NCI-H1105 (cell line): ENCODE measurements at places on chromosomes 5 and 9.

- DNase-seq: no peak
Measured at GRCh38 chr5:54823006-54823405, 162.4 kb downstream of the ESM1 start.

DNA sequence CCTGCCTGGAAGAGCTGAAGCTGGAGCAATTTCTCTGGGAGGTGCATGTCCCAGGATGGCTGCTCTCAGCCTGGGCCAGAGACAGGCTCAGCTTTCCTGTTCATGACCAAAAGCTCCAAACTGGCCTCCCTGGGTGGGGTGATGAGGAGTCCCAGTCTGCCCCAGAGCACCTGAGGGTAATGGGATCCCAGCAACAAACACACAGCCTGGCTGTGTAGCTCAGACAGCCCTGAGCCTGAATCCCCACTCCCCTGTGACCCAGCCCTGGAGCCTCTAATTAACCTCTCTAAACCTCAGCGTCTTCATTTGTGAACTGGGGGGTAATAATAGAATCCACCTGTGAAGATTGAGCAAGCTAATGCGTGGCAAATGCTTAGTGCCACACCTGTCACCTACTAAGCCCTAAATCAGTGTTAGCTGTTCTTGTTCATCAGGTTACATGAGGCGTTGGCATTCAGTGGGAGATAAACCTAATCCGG, 67.5 kb downstream of the HSPA4 start:
- no peak for DNase-seq

DNA sequence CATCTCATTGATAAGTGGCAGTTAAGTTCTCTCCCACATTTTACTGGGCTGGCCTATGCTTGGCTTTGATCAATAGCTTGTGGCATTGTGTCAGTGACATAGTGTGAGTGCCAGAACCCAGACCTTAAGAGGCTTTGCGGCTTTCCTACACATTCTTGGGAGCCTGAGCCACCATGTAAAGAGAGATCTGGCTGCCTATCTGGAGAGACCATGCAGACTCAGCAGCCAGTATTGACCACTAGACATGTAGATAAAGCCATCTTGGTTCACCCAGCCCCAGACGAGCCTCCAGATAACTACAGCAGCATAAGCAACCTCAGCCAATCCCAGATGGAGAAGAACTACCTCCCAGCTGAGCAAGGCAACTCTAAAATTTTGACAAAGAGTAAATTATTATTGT, 28.6 kb downstream of the C9orf153 start:
- no peak for DNase-seq

GRCh38 chr5:156922207-156922792, 40.7 kb downstream of the TIMD4 start:
- DNase-seq: no peak

GRCh38 chr9:81079055-81079454, 610.3 kb downstream of the TLE1 start:
- no peak for DNase-seq

- DNase-seq: no peak
Measured at GRCh38 chr5:76074487-76075065, 8.6 kb upstream of the SV2C start.

DNA sequence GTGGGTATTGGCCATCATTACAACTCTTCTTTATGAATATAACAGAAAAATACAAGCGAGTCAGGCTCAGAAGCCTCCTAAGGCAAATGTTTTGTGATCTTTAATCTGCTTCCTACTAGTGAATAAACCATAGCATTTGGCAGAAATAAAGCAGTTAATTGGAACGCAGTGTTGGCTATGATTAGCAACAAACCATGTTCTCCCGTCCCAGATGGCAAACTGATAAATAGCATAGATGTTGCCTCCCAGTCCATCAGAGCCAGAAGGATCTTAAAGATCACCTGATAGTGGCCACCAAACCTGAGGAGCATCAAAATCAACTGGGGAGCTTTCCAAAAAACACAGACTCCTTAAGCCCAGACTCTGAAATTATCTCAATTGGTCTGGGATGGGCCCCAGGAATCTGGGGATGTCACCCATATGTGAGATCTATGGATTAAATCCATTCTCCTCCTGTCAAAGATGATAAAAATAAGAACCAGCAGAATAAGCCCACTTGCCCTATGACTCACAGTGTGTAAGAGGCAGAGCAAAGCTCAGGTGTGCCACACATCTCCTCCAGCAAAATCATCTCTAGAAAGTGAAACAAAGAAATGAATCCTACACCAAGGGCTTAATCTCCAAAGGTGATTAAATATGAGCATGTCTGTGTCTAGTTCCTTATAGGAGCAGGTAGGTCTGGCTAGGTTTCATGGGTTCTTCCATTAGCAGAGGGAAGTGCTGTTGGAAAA, 50.3 kb downstream of the APBA1 start:
- DNase-seq: no peak

DNA sequence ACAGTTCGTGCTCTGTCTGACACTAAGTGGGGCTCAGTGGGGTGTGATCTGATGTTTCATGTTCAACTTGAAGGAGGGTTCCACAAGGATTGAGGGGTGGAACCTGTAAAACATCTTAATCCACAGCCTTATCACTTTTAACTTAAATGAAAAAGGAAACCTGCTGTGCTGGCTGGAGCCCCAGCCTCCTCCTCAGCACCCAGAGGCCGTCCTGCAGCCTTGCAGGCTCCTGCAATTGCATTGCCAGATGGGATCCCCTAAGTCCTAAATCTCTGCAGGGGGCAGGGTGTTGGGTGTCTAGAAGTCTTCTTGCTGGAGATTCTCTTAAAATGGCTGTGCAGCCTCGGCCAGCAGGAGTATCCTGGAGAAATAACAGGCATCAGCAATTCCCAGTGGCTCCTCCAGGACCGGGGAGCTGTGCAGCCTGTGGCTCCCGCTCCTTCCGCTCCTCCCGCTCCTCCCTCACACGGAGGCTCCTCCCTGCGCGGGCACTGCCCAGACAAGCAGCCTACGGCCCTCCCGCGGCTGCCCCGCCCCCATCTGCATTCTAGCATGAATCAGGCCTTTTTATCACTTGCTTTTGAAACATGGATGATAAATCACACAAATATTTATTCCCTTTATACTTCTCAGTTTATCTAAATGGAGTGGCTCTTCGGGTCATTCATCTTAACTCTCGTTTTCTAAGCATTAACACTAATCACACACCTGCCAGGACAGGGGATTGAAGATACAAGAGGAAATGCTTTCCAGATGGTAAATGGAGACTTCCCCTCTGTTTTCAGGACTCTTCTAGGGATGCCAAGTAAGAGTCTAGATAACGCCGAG, 131.0 kb downstream of the ADAMTS16 start:
- peak; percentile 77 for DNase-seq

DNA sequence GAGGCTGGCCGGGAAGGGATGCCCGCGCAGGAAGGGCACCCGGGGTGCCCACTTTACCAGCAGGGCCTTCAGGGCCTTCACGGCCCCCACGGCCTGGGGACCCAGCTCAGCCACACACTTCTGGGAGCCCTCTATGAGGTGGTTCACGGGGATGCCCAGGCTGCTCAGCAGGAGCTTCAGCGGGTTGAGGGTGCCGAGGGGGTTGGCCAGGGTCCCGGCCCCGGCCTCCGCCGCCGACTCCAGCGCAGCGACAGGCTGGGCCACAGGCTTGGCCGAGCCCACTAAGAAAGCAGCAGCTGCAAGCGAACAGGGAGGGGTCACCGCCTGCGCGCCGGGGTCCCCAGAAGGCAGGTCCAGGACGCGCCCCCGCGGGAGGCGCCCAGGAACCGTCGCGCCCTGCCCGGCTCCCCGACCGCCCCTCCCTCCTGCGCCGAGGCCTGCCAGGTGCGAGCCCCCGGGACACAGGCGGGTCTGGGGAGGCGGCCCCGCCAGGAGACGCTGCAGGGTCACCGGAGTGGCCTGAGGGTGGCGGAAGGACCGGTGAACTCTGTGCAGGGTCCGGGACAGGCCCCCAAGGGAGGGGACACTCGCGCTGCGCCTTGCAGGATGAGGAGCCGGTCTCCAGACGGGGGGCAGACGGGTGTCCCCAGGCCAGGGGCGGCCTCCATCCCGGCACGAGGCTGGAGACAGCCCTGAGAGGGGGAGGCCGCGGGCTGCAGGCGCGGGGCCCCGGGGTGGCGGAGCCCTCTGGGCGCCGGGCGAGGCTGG, 572 bp downstream of the SCGB3A1 start:
- no peak for DNase-seq

- no peak for DNase-seq
Measured at GRCh38 chr5:78533356-78533755, 115.2 kb downstream of the LHFPL2 start.

- no peak for DNase-seq
Measured at GRCh38 chr5:76682387-76682786, 33.5 kb upstream of the F2R start.

DNA sequence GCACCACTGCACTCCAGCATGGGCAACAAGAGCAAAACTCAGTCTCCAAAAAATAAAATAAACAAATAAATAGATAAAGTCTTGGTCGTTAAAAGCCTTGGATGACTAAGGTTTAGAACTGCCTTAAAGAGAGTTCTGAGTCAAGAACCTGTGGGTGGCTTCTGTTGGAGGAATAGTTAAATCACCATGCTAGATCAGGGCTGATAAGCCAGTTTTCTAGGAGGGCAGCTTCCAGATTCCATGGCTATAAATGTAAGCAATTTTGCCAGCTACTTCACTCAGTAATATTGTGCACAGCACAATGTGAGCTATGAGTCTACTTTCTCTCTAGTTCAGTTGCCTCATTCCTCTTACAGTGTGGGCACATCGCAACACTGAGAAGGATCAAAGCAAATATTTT, 242.1 kb upstream of the NUDT12 start:
- no peak for DNase-seq

DNA sequence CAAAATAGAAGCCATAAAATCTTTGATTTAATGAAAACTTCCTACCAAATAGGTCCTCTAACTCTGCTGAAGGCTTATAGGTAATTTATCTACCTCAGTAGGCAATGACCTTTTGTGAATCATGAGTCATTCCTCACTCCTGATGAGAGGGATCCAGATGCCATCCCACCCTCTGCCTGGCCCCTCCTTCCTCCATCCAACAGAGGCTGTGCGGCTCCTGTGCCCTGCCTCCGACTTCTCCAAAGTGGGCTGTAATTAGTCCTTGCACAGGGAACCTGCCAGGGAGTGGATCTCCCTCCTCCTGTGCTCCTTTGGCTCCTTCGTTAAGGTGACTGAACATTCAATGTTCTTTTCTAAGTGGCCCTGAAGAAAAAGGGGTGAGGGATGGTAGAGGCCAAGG, 213.9 kb upstream of the TBCA start:
- DNase-seq: no peak

- no peak for DNase-seq
Measured at GRCh38 chr9:131733541-131734061, 6.3 kb downstream of the RAPGEF1 start.

GRCh38 chr5:172498431-172499129, 44.3 kb upstream of the SH3PXD2B start:
- no peak for DNase-seq
